NCI-H524 (cell line): ENCODE measurements at places on chromosomes 7 and 10.

DNA sequence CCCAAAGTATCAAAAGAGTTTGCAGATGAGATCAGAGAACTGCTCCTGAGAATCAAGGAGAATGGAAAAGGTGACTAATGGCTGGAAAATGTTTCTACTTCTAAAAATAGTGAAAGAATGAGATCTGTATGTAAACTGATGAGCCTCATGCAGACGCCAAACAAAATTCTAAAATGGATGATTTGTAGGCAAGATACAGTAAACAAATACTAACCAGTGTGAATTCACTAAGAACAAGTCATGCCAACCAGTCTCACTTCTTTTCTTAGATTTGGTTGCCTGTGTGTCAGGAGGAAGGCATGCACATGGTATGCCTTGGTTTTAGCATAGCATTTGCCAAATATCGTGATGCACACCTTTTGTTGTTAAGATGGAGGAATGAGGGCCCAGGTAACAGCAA is 94.9 kb upstream of the PIK3CG start:
- DNase-seq = no peak

- DNase-seq = no peak
These were observed 71.1 kb downstream of the SAMD9 start for GRCh38 chr7:93046641-93047040.

- DNase-seq = no peak
These were observed 131.0 kb upstream of the C1GALT1 start for GRCh38 chr7:7051206-7051877.

DNA sequence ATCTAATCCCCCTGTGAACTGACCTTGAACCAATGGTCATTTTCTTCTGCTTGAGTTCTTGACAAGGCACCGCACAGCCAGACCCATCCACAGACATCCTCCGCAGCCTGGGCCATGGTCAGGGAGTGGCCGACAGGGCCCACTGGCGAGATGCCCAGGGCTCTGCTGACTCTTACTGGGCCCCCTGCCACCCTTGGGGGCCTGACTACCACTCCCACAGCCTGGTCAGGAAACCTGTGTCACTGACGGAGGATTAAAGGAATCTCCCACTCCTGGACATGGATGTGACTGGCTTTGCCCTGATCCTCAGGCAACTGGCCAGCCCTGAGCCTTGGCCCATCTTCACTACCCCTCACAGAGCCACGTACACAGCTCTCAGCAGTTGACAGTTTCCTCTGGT is 50.4 kb upstream of the ENO4 start:
- DNase-seq = no peak
